Stomach (tissue), 19 donors: ENCODE measurements at places on chromosomes 16 and 17. TPM values are rescaled to one million over a fixed set of nuclear protein-coding genes. Genes with fewer than 3 reads are reported as not detected.

DNA sequence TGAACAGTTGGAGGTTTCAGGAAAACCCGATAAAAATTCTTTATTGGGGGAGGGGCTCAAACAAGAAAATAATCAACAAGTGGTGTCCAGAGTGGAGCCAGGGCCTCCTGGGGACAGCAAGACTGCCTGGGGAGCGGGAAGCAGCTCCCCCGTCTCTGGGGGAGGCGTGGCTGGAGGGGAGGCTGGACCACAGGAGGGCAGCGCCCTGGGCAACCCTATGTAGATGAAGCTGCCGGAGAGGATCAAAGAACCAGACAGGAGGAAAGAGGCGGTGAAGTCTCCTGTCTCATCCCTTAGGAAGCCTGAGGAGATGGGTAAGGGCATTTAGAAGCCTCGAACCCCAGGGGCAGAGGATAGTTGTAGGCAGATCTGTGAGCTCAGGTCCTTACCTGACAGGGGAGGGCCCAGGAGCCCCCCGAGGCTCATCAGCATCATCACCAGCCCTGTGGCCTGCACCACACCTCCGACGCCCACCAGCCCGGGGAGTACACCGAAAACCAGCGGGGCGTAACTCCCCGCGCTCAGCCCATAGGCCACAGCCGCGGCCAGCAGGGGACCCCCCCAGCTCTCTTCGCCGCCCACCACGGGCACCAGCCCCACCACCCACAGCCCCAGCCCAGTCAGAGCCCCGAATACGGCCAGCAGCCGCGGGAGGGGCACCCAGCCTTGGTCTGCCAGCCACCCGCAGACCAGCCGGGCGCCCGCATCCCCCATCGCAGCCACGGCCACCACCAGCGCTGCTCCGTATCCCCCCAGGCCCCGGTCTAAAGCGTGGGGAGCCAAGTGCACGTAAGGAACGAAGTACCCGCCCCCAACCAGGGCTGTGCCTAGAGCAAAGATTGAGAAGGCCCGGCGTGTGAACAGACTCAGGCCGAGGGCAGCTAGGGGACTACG lies 2.0 kb downstream of the SLC16A11 start:
- no peaks in the 10 kb centered on the region for H3K36me3 ChIP-seq
- H3K27me3 ChIP-seq: peaks cover 24% of the 10 kb centered on the region
- no peak for DNase-seq
- H3K4me3 ChIP-seq: peak overlapping the region; percentile 51
- peaks cover 45% of the 10 kb centered on the region for H3K4me1 ChIP-seq
- H3K27ac ChIP-seq: peak overlapping the region; percentile 10

GRCh38 chr17:76873856-76874255 lies 5.7 kb downstream of the MGAT5B start:
- peaks cover 59% of the 10 kb centered on the region for H3K27me3 ChIP-seq
- no peaks in the 10 kb centered on the region for H3K36me3 ChIP-seq
- no peak overlapping the region for H3K27ac ChIP-seq
- DNase-seq: no peak

DNA sequence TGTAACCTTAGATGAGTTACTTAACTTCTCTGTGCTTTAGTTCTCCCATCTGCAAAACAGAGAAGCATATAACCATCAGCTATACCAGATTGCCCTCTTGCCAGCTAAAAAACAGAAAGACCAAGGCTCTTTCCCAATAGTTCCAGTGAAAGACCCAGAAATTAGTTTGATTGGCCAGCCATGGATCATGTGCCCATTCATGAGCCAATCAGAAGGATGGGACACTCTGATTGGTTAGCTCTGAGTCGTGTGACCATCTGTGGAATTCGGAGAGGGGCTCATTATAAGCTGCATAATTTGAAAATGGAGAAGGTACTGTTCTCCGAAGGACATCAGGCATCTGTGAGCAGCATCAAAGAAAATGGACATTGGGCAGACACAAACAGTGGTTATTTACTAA lies 155.2 kb downstream of the ABCC12 start:
- H3K27ac ChIP-seq: no peak overlapping the region
- DNase-seq: no peak
- no peaks in the 10 kb centered on the region for H3K27me3 ChIP-seq

GRCh38 chr16:46591257-46591656 lies 29.9 kb downstream of the SHCBP1 start:
- no peak overlapping the region for H3K27ac ChIP-seq
- H3K4me3 ChIP-seq: no peak overlapping the region
- H3K36me3 ChIP-seq: no peaks in the 10 kb centered on the region
- no peak for DNase-seq
- H3K4me1 ChIP-seq: no peaks in the 10 kb centered on the region

GRCh38 chr16:4679850-4680636 lies 13.3 kb upstream of the NUDT16L1 start:
- H3K36me3 ChIP-seq: peaks cover 98% of the 10 kb centered on the region
- H3K4me1 ChIP-seq: peaks cover 30% of the 10 kb centered on the region
- DNase-seq: peak; percentile 91
- peak overlapping the region; percentile 90 for H3K27ac ChIP-seq

DNA sequence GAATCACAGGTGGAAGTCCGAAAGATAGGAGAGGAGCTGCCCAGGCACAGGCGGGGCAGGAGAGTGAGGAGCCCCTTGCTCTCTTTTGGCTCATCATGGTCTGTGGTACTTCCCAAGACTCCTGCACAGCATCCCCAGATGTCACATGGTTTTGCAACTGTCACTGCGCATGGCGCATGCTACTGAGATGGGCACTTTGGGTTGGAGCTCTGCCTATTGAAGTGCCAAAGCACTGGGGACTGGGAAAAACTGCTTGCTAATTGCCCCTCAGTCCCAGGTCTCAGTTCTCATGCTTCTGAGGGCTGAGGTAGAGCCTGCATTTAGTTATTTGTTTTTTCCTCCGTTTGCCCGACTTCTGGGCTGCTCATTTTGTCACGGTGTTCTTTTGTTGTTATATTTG lies 156.8 kb upstream of the CDH13 start:
- H3K36me3 ChIP-seq: no peaks in the 10 kb centered on the region
- H3K4me3 ChIP-seq: no peak overlapping the region
- H3K27ac ChIP-seq: no peak overlapping the region
- no peak for DNase-seq
- H3K4me1 ChIP-seq: no peaks in the 10 kb centered on the region

Gene TAT
- polyA plus RNA-seq: not detected

DNA sequence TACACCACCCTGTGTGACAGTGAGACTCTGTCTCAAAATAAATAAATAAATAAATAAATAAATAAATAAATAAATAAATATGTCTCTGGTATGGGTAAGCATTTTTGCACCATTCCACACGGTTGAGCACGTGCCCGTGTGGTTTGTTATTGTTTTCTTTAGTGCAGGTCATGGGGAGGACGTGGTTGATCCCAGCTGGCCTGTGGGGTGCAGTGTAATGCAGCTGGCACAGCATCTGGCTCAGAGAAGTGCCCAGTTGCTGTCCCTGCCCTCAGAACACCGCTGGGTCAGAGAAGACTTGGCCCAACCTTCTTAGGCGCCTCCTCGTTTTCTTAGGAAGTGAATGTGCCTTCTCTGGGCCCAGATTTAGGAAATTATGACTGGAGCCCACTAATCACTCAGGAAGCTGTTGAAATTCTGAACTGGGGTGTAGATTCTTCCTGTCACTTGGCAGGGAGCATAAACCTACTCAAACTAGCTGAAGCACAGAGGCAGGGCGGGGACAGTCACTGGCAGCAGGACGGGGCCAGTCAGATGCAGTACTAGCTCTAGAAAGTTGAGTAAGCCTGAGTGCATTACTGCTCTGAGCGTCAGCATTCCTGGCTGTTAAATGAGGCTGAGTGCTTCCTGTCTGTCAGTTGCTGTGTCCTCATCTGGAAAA lies 85.9 kb downstream of the SNX29 start:
- peaks cover 15% of the 10 kb centered on the region for H3K4me1 ChIP-seq
- peak overlapping the region; percentile 78 for H3K27ac ChIP-seq
- H3K4me3 ChIP-seq: no peak overlapping the region
- peaks cover 16% of the 10 kb centered on the region for H3K36me3 ChIP-seq

DNA sequence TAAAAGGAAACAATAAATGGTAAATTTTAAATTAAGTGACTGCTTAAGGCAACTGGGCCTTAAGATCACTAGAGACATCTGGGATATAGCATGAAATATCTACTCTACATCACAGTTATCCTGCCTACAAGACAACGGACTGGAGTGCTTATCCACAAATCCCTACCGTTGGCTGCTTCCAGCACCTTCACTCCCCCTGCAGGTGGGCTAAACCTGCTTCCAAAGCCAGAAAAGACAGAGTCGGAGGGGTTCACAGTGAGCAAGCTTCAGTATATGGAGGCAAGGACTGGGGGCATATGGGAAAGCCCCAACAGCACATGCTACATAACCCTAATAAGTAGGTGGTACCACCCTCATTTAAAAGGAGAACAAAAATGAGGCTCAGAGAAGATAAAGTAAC lies 45.3 kb downstream of the GRIN2A start:
- no peak for DNase-seq
- no peaks in the 10 kb centered on the region for H3K27me3 ChIP-seq
- H3K4me3 ChIP-seq: no peak overlapping the region
- H3K27ac ChIP-seq: no peak overlapping the region

Gene ZMYND15
- polyA plus RNA-seq: 3.2 TPM

Gene SBK1
- 0.63 TPM for polyA plus RNA-seq

Gene JPH3
- 0.46 TPM for polyA plus RNA-seq

Gene AIPL1
- polyA plus RNA-seq: not detected

GRCh38 chr16:1858189-1858865 lies 13.6 kb downstream of the MEIOB start:
- no peaks in the 10 kb centered on the region for H3K36me3 ChIP-seq
- no peak overlapping the region for H3K27ac ChIP-seq
- DNase-seq: no peak
- H3K27me3 ChIP-seq: no peaks in the 10 kb centered on the region

Gene HAP1
- 0.44 TPM for polyA plus RNA-seq
